ENCODE measurements at places on chromosomes 12 and 14.

DNA sequence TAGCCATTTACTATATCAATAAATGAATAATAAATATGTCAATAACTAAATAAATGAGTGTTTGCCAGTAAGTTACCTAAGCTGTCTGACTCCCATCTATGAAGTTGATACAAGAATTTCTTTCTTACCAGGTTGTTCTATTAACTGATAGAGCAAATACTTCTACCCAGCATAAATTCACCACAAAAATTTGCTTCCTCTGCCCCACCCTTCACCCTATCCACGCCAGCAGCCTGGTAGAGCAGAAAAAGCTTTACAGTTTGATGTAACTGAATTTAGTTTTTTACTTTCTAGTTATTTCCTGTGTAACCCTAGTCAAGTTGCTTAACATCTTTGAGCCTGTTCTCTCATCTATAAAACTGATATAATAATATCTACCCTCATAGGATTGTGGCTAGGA is 94.9 kb upstream of the SLC16A7 start:
- no peak for DNase-seq

- no peak for DNase-seq
Measured at GRCh38 chr14:96084796-96085195, 45.6 kb downstream of the C14orf132 start.

- no peak for DNase-seq
Measured at GRCh38 chr14:64147126-64147790, 146.9 kb downstream of the ESR2 start.

GRCh38 chr12:92608151-92609091 is 94.4 kb upstream of the PLEKHG7 start:
- peak; percentile 14 for DNase-seq

- DNase-seq, result no peak
Measured at GRCh38 chr12:88638388-88638787, 58.1 kb upstream of the KITLG start.

DNA sequence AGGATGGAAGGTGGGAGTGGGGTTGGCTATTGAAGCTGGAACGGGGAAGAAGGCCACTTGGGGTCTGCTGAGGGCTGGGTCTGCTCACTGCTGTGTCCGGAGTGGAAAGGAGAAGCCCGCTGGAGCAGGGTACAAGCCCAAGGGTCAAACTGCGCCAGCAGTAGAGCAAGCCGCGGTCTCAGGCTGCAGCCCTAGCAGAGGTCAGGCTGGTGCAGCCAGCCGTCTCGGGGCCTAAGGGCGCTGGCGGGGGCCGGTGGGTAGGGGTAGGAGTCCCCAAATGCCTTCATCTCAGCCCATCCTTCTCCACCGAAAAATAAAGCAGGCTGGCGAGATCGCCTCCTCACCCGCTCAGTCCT is 718 bp upstream of the JDP2 start:
- DNase-seq, result no peak

DNA sequence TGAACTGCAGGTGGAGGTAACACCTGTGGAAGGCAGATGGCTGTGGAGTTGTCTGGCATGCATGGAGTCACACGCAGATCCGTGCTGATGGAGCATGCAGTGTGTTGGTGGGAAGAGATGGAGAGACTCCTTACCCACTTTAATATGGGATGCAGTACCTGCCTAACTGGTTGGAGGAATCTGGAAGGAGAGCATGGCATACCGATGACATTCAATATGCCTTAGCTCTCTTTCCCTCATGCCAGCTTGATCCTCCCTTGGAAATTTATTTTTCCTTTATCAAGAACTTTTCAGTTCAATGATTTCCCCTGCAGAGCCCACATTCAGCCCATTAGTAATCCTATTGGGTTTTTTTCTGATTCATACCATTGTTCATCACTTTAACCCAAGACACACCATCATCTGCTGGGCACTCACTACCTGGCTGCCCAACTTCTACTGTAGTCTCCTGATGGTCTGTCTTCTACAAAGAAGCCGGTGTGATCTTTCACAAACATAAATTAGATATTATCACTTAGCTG is 25.9 kb upstream of the NR2C1 start:
- DNase-seq, result no peak

All from activated CD4-positive, alpha-beta T cell treated with anti-CD3 and anti-CD28 coated beads, Interleukin-2, Interleukin-6, amounts not matched to agents 100 ng/mL and 50 ng/mL, durations not matched to agents 16 hours and 8 hours (primary cell).